Fibroblast of skin of scalp (primary cell): ENCODE measurements at places on chromosomes 13 and 19.
A peak's percentile ranks its signal among the peaks of the same experiment; 100 is the strongest.

DNA sequence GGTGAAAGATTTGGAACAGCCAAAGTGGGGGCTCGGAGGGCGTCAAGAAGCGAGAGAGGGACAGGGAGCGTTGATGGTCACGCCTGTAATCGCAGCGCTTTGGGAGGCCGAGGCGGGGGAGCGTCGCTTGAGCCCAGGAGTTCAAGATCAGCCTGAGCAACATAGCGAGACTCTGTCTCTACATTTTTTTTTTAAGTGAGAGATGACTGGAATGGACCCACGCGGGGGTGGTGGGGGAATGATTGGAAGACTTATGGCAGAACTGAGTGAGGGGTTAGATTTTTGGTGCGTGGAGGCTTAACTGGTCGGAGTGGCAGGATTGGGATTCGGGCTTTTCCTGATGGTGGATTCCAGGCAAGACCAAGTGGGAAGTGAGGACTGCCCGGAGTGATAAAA, 725 bp downstream of the PSMD8 start:
- DNase-seq, result no peak

- no peak for DNase-seq
Measured at GRCh38 chr19:52170863-52171320, 529 bp downstream of the ZNF836 start.

- DNase-seq, result no peak
Measured at GRCh38 chr13:95749545-95749944, 72.6 kb downstream of the DNAJC3 start.

DNA sequence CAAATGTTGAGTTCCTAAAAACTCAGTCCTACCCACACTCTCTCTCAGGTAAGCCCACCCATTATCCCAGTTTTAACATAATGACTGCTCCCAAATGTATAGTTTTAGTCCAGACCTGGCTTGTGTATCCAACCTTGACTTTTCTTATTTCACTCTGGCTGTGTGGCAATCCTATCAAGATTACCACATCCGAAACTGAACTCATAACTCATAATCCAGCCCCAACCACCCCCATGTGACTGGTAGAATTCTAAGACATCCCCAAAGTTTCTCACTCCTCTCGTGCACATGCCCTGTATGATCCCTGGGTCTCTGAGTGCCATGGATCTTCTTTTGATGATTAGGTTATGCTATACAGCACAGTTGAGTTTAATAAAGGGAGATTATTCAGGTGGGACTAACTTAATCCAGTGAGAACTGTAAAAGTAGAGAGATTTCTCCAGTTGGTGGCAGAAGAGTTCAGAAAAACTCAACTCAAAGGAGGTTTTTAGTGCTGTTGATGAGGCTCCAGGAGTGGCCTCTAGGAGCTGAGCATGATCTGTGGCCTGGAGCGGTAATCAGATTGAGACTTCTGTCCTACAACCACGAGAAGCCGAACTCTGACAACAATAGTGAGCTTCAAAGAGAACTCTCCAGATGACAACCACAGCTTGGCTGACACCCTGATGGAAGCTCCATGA, 413.4 kb downstream of the ZNF536 start:
- peak; percentile 4 for DNase-seq

GRCh38 chr19:56309511-56310185, 5.0 kb downstream of the ZSCAN5A start:
- DNase-seq, result peak; percentile 22

DNA sequence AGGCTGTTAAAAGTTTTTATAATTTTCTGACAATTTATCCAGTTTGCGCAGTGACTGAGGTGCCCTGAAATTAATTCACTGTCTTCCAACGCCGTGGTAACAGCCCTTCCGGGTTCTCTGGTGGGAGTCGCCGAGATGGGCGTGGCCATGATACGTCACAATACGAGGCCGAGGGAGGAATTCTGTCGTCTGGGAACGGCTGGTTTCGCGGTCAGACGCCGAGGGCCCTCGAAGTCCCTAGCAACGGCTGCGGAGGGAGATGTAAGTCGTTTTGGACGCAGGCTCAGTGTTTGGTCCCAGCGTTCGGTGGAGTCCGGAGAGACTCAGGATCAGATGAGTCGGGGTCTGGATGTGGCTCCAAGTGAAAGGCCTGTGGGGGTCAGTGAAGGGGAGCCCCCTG, 21.7 kb downstream of the ZNF613 start:
- peak; percentile 37 for DNase-seq

DNA sequence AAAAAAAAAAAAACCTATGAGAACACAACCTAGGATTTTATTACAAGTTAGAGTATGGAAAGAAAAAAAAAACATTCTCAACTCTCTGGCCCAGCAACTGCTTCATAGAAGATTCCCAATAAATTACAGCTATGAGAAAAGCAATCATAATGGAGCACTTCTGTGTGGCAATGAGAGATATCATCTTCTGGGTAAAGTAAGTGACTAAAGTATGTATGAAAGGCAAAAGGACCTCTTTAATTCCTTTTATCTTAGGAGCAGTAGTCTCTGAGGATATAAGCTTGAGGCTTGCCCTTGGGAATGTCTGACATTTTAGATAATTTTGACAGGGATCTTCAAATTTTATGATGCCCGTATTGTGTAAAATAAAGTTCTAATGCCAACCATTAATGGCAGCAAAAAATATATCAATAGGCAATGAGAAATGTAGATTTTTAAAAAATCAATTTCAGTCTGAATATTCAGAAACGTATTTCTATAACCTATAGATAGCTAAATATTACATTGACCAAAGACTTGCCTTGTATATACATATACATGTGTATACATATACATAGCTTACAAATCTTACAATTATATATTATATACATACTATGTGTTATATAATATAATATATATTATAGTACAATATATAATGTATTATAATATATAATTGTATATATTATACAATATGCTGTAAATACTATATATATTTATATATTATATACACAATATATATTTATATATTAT, 823.9 kb upstream of the SLITRK1 start:
- no peak for DNase-seq

DNA sequence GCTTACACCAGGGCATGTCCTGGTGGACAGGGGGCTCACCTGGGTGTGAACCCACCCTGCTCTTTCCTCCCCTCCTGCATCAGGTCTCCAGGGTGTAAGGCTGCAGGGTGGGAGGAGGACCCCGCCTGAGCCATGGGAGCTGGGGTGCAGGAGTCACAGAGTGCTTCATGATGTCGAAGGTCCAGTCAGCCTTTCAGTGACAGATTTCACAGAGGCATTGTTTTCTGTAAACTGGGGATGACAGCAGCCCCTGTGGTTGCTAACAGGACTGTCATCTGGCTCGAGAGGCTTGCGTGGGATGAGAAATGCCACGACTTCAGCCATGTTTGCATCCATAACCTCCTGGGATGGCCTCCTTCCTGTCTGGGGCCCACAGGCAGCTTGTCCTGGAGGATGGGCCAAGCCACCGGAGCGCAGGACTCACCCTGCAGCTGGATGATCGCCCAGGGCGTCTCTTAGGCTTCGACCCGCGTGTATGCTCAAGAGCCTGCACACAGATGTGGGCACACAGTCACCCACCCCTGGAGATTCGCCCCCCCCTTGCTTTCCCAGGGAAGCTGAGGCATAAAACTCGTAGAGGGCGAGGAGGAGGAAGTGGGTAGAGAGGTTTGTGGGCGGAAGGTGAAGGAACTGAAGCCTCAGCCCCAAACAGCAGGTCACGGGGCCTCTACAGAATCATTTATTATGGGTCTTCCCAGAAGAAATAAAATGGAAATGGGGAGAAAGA, 4.9 kb downstream of the NANOS3 start:
- peak; percentile 69 for DNase-seq

- peak; percentile 47 for DNase-seq
Measured at GRCh38 chr19:11196406-11197287, 698 bp downstream of the KANK2 start.

DNA sequence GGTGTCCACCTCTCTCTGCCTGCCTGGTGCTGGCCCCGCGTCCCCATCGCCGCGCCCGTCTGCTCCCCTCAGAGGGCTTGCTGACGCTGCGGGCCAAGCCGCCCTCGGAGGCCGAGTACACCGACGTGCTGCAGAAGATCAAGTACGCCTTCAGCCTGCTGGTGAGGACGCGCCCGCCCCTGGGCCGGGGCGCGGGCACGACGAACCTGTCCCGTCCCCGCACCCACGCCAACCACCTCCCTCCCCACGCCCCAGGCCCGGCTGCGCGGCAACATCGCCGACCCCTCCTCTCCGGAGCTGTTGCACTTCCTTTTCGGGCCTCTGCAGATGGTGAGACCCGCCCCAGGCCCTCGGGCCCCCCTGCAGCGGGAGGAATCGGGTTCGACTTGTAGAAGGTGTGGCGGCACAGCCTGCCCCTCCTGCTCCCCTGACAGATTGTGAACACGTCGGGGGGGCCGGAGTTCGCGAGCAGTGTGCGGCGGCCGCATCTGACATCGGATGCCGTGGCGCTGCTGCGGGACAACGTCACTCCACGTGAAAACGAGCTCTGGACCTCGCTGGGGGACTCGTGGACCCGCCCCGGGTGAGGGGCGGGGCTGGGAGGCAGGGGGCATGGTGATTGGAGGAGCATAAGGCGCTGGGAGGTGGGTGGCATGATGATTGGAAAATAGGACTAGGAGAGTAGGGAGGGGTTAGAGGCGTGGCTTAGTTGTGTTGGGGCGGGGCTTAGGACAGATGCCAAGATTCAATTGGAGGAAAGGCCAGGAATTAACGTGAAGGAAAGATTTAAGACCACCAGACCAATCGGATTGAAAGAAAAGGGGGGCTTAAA, 6.6 kb downstream of the EPS8L1 start:
- DNase-seq, result peak; percentile 32

- DNase-seq, result no peak
Measured at GRCh38 chr13:42494157-42494556, 79.8 kb upstream of the TNFSF11 start.

DNA sequence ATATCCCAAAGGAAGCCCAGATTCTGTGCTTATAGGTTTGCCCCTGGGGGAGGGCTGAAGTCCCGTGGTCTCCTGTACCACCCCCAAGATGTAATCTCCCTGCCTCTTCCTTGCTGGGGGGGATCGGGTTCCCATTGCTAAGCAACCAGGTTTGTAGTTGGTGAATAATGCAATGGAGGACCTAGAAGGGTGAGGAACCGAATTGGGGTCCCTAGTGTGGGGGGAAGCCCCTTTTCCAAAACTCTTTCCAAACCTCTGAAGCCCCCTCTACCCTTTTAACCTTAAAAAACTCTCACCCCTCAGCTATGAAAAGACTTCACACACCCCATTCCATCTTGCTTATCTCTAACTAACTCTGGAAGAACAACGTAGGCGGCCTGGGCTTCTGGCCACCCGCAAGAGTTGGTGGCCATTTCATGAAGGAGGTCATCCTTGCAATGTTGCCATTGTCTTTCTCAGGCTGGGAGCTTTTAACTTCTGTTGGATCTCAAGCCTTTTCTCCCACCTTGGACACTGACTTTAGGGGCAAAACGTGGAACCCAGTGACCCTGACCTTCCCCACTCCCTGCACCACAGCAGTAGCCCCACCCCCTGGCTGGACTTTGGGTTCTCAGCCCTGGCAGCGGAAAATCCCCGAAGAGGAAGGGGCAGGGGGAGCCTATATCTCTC, 661 bp downstream of the PALM3 start:
- DNase-seq, result no peak

GRCh38 chr19:13765395-13766094, 1.2 kb downstream of the MRI1 start:
- no peak for DNase-seq

GRCh38 chr19:30686826-30687566, 314.8 kb downstream of the ZNF536 start:
- no peak for DNase-seq

GRCh38 chr19:5615756-5616327, 6.7 kb downstream of the SAFB2 start:
- DNase-seq, result peak; percentile 34

DNA sequence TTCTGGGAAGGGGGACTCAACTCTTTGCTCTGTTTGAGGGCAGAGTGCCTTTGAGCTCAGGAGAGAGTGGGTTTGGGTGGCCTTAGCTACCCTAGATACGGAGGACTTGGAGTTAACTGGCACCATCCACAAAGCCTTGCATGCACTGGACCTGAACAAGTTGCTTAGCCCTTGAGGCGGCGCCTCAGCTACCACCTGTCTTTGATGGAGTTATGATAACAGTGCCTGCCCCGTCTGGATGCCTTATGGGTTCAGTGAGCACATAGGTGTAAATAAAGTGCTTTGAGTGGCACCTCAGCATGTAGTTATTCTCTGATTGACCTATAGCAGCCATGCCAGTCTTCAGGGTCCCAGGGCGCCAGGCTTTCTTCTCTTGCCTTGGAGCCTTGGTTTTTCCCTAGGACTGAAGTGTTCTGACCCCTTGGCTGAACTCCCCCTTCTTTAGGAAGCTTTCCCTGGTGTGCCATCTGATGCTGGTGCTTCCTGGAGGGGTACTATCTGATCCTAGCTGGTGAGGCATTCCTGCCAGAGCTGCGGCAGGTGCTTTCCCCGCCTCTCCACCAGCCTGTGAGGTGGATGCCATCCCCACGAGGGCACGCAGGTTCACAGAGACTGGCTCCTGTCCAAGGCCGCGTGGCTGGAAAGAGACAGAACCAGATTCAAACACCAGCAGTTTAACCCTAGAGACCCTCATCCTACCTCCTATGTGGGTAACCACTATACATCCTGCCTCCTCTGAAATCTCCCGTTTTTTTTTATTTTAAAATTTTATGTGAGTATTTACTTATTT, 5.8 kb downstream of the BCKDHA start:
- DNase-seq, result no peak

GRCh38 chr13:71460211-71460610, 406.8 kb downstream of the DACH1 start:
- DNase-seq, result no peak

- no peak for DNase-seq
Measured at GRCh38 chr13:37303606-37304005, 198.1 kb upstream of the CSNK1A1L start.

GRCh38 chr13:64158908-64159307, 2743.3 kb upstream of the PCDH20 start:
- DNase-seq, result peak; percentile 77

DNA sequence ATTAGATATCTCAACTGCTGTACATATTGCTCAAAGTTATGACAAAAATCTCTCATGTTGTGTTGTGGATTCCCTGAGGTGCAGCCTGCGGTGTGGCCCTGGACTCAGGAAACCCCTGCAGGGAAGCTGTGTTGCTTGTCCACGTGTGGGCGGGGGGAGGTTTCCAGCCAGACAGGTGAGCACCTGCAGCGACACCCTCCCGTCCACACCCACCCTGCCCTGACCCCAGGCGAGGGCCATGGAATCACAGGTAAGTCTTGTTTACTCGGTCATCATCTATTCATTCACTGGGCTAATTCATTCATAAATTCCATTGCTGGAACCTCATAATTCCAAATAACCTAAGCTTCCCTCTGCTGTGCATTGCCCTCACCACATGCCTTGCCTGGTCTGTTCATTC, 14.1 kb downstream of the PLPP2 start:
- DNase-seq, result no peak

- DNase-seq, result no peak
Measured at GRCh38 chr13:56755181-56755935, 385.4 kb upstream of the PRR20A start.

DNA sequence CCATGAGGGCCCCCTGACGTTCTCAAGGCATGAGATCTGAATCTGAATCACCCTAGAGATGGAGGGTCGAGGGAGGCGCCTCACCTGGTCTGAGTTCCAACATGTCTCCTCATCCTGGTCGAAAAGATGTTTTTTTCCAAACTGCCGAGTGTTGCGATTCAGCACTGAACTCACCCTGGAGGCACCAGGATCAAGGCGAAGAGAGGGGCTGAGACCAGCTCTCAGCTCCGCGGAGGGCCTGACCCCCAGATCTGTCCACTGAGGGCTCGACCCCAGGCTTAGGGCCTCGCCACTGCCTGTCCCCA, 555 bp downstream of the NR2C2AP start:
- DNase-seq, result no peak

- DNase-seq, result no peak
Measured at GRCh38 chr13:28320209-28320608, 174.7 kb downstream of the FLT1 start.
